Hematopoietic multipotent progenitor cell treated with erythropoietin and hydrocortisone succinate and interleukin-3 and kit ligand, for 8 days (in vitro differentiated cells): ENCODE measurements at places on chromosomes 2 and 18.

- no peak for DNase-seq
These were observed 72.9 kb upstream of the STK39 start for GRCh38 chr2:168320267-168320666.

DNA sequence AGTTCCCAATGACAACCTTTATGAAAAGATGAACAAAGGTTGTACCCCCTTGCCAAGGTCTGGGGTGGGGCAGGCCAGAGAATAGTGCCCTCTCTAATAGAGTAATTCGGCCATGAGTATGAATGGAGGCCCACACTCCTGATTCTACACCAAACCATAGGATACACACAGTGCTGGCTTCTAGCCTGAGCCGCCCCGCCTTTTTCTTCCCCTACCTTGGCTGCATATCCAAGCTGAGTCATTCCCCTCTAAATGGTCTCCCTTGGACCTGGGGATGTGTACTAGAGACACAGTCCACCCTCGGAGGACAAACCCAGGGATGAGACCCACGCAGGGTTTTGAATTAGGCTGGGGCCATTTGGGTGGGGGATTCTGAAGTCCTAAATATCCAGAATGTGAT lies 107.2 kb upstream of the CAPN13 start:
- DNase-seq, result no peak

- no peak for DNase-seq
These were observed 40.3 kb downstream of the AP1S3 start for GRCh38 chr2:223797037-223797436.

DNA sequence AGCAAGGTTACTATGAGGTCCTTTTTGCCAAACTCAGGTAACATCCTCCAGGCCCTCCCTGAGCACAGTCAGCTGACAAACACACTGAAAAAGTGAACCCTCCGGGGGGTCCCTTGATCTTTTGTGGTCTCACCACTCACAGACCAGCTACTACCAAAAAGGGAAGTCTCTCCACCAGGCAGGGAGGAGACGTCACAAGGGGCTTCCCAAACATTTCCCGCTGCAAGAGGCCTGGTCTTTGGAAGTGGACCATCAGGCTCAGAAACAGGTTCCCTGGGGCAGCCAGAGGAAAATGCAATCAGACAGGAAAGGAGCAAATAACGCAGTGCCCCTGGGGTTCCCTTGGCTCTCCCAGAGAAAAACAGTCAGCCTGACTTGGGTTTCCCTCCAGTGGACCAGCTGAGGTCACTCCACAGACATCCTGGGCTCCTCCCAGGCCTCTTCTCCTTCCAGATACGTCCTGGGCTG lies 38.7 kb upstream of the POMC start:
- no peak for DNase-seq

DNA sequence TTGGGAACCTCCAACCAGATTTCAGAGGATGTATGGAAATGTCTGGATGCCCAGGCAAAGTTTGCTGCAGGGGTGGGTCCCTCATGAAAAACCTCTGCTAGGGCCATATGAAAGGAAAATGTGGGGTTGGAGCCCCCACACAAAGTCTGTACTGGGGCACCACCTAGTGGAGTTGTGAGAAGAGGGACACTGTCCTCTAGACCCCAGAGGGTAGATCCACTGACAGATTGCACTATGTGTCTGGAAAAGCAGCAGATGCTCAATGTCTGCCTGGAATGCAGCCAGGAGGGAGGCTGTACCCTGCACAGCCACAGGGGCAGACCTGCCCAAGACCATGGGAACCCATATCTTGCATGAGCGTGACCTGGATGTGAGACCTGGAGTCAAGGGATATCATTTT lies 573.7 kb upstream of the NXPH2 start:
- DNase-seq, result no peak

- no peak for DNase-seq
These were observed 680.2 kb upstream of the LRRTM4 start for GRCh38 chr2:78202366-78202765.

GRCh38 chr2:96882906-96883305 lies 13.0 kb upstream of the SEMA4C start:
- DNase-seq, result no peak

- DNase-seq, result no peak
These were observed 15.4 kb upstream of the XDH start for GRCh38 chr2:31429759-31430438.

DNA sequence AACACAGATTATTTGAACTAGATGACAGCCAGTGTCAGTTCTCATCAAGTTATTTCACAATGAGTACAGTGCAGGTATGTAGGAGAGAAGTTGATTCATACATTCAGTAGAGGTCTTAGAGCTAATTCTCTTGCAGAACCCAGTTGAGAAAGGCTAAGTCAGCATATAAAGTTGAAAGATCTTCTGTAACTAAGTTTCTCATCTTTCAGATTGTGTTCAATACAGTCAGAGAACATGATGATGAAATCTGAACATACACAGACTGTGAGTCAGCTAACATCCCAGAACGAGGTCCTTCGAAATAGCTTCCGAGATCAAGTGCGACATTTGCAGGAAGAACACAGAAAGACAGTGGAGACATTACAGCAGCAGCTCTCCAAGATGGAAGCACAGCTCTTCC lies 41.9 kb upstream of the LIMS1 start:
- DNase-seq, result no peak

DNA sequence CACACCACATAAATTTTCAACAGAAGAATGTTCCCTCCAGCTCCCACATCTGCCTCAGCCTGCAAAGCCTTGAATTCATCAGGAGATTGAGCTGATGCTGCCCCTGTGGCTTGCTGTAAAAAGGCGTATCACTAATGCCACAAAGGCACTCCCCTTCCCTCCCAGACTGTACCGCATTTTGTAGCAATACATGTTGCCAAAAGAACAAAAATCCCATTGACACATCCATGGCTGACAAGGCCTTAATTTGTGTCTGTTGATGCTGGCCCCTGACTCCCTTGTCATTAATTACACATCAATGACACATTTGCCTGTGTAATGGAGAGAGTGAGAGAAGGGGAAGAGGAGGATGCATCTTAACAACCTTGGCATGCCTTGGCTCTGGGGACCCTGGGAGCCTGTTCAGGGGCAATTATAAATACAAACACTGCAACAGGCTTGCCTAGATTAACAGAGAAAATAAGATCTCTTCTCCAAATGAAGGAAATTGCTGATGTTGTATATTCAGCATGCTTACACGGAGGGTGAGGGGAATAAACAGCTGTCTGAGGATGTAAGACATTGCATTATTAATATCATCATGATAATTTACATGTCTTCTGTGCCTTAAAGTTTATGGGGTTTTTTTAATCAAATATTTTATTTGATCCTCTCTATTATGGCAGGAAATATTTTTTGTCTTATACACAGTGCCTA lies 264.0 kb downstream of the SUCLG1 start:
- no peak for DNase-seq

DNA sequence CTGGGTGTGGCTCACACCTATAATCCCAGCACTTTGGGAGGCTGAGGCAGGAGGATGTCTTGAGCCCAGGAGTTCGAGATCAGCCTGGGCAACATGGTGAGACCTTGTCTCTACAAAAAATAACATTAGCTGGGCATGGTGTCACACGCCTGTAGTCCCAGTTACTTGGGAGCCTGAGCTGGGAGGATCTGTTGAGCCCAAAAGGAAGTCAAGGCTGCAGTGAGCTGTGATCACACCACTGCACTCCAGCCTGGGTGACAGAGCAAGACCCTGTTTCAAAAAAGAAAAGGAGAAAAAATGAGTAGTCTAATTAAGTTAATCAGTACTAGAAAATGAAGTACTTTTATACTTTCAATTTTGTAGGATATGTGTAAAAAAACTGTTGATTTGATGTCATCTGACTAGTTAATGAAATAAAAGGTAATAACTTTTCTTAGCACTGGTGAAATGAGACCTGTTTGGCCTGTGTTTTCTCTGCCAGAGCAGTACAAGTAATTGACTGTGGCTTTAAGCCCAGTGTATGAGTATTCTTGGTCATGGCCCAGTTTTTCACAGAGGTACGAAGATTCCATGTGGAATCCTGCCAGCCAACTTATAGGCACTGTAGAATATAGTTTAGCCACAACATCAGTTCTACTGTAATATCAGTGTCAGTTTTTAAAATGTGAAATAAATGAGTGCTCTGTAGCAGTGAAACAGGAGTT lies 35.8 kb downstream of the MFSD6 start:
- no peak for DNase-seq

DNA sequence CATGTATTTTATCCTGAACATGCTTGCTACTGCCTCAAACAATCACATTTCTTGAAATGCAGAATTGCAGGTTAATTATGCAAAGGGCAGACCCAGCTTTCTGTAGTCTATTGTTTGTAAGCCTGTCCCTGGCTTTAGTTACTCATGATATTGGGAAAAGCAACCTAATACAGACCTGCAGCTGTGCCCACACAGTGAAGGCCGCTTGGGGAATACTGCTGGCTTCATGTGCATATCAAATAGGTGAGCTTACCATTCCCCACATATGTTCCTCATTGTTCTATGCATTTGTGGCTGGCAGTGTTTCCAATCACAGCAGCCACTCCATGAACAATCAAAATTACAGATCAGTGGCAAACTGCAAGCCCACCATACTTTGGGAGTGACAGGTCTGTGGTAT lies 186.3 kb downstream of the TMEM163 start:
- no peak for DNase-seq

DNA sequence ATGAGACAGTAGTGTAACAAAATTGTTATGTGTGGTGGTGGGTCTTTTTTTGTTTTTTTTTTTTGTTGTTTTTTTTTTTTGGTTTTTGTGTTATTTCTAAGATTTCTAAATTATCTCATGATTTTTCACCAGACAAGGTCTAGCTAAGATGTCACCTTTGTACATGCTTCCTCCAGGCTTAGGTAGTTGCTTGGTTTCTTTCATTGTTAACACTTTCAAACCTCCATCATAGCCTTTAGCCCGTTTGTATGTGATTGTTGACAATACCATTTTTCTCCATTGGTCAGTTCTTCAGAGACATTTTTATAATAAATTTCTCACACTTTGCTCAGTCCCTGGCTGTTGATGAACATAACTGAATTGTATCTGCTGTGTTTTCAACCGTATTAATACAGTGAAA lies 2.2 kb downstream of the RELCH start:
- no peak for DNase-seq

- no peak for DNase-seq
These were observed 673.1 kb downstream of the SOCS6 start for GRCh38 chr18:70961939-70962338.

DNA sequence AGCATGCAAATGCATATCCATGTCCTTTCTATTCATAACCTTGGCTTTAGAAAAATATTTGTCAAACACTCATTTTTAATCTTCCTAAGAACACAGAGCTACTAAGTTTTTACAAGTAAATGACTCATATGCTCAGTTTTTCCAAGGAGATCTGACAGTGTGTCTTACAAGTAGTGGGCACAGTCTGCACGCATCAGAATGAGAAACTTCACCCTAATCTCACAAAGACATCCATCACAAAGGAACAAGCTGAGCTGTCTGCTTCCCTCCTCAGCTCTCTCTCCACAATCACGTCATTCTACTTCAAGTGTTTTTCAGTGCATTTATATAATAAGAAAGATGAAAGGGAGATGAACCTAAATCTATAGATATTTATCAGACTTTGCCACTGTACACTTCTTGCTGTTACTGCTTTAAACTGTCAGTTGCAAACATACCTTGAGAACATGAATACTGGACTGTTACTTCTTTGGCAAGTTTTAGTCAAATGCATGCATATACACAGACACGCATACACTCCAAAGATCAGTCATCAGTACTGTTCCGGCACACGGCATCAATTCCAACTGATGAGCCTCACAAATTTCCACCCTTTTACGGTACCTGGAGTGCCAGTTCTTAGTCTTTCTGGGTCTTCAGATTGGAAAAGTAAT lies 75.7 kb downstream of the RBMS1 start:
- DNase-seq, result no peak

GRCh38 chr2:54013996-54014395 lies 43.2 kb upstream of the PSME4 start:
- no peak for DNase-seq

DNA sequence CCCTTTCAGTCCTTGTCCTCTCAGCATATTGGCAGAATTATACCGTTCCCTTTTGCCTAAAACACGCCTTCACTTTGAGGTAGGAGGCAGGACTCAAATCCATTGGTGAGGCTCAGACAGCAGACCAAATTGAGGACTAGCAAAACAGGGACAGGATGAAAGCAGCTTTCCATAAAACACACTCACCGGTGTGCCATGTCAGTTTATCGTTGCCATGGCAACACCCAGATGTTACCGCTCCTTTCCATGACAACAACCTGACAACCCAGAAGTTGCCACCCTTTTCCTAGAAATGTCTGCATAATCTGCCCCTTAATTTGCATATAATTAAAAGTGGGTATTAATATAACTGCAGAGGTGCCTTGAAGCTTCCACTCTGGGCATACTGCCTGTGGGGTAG lies 730.4 kb downstream of the METTL4 start:
- no peak for DNase-seq

DNA sequence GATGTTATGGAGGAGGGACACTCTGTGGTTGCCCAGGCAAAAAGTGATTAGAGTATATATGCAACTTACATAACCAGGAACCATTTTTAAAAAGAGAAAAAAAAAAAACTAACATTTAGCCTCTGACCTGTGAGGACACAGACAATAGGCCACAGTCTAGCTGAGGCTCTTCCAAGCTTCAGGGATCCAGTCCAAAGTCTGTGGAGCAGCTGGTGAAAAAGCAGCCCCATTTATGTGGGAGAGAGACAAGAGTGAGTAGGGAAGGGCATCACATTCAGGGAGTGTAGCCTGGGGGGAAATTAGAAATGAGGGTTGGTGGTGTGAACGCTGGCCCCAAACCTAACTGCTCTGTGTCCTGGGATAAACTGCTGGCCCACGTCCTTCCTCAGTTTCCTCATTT lies 122.8 kb downstream of the MYO5B start:
- DNase-seq, result no peak

DNA sequence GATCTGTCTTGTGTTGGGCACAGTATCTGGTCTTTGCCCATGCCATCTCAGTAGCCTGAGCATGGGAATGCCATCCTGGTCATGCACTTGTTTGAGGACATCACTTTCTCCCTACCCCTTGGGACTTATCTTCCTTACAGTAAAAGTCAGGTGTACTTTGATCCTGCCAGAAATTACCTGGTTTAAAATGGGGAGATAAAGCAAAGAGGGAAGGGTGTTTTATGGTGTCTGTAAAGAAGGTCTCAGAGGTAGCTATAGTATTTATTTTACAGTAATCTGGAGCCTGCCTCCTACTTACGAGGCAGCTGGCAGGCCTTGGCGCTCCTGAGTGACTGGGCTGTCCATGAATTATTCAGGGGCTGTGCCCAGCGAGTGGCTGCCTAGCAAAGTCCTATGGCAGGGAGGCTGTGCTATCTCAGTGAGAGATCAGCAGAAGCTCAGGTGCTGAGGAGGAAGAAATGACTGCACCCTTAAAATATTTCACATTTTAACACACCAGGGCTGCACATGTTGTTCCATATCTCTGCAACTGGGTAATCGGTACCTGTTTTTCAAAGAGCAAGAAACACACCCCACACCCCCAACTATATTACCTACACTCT lies 93.9 kb downstream of the SPTBN1 start:
- no peak for DNase-seq
